ENCODE measurements at places on chromosomes 7 and 10. TPM values are rescaled to one million over a fixed set of nuclear protein-coding genes. Genes with fewer than 3 reads are reported as not detected.

DNA sequence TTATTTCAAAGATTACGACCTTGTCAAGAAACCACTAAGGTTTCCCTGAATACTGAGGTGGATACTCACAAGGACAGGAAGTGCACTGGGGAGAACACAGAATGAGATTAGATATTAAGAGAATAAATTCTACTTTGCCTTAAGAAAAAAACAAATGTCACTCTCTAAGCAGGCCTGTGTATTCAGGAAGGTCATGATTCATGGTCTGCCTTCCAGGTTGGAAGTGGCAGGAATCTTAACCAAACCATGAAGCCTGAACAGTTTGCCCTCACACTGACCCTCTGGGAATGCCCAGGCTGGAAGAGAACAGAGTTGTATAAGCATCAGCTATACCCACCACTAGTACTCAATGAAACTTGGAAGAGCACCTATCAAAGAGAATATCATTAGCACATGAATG, 227.6 kb downstream of the DGKI start:
- no peaks in the 10 kb centered on the region for H3K36me3 ChIP-seq
- no peak for DNase-seq
- H3K4me3 ChIP-seq: no peak overlapping the region
- no peaks in the 10 kb centered on the region for H3K4me1 ChIP-seq
- H3K27me3 ChIP-seq: no peaks in the 10 kb centered on the region
- H3K27ac ChIP-seq: no peak overlapping the region

- H3K27ac ChIP-seq: peak overlapping the region; percentile 79
- DNase-seq: peak; percentile 89
- no peaks in the 10 kb centered on the region for H3K27me3 ChIP-seq
- peaks cover 33% of the 10 kb centered on the region for H3K4me1 ChIP-seq
These were observed 4.6 kb upstream of the SERPINE1 start for GRCh38 chr7:101121991-101122932.

The CYP2C8 gene
- total RNA-seq: 0.37 TPM

The PKD2L1 gene
- total RNA-seq: not detected

The AUTS2 gene
- total RNA-seq: 37.1 TPM

All from Caco-2 (cell line).